Fibroblast of lung (primary cell): ENCODE measurements at places on chromosomes 5 and 9. TPM values are rescaled to one million over a fixed set of nuclear protein-coding genes. Genes with fewer than 3 reads are reported as not detected.

CDH9 gene
- polyA plus RNA-seq = not detected in 2 replicates

PCDHAC1 gene
- 0.01 and 0.14 TPM in 2 replicates for polyA plus RNA-seq

AK8 gene
- 0.25 and 0.50 TPM in 2 replicates for polyA plus RNA-seq

DNA sequence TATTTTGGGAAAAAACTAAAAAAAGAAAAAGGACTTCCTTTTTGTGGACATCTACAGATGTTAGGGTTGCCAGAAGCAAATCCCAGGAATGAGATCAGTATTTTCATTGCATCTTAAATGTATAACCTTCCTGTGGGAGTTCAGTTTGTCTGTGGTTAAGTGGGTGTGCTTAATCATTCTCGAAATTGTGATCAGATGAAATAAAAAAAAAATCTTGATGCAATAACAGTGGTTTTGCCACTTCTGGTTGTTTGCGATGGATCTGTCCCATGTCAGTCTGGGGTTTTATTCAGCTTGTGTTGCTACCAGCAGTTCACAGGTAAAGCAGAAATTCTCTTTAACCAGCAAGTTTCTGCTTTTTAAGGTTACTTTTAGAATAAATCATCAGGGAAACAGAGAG, 179.0 kb downstream of the MAN2A1 start:
- no peaks in the 10 kb centered on the region for H3K36me3 ChIP-seq
- H3K27ac ChIP-seq = no peak overlapping the region
- H3K27me3 ChIP-seq = no peaks in the 10 kb centered on the region
- H3K4me1 ChIP-seq = peaks cover 11% of the 10 kb centered on the region
- H3K4me3 ChIP-seq = no peak overlapping the region
